CD4-positive, alpha-beta memory T cell (primary cell): ENCODE measurements at places on chromosomes 1 and 21. TPM values are rescaled to one million over a fixed set of nuclear protein-coding genes. Genes with fewer than 3 reads are reported as not detected.

RPS27 gene
- total RNA-seq: 6,785 TPM

- DNase-seq: no peak
- H3K4me1 ChIP-seq: no peaks in the 10 kb centered on the region
- peaks cover 10% of the 10 kb centered on the region for H3K36me3 ChIP-seq
Observed at GRCh38 chr1:29200906-29201594, 19.4 kb upstream of the SRSF4 start.

GRCh38 chr1:47972864-47973432 lies 24.2 kb downstream of the TRABD2B start:
- H3K4me3 ChIP-seq: no peak overlapping the region
- H3K27me3 ChIP-seq: no peaks in the 10 kb centered on the region
- no peaks in the 10 kb centered on the region for H3K36me3 ChIP-seq
- H3K27ac ChIP-seq: no peak overlapping the region

NGF gene
- total RNA-seq: not detected

GRCh38 chr1:156503698-156504437 lies 3.3 kb upstream of the MEF2D start:
- H3K27me3 ChIP-seq: no peaks in the 10 kb centered on the region
- H3K36me3 ChIP-seq: no peaks in the 10 kb centered on the region
- peak overlapping the region; percentile 47 for H3K4me3 ChIP-seq
- peak overlapping the region; percentile 94 for H3K27ac ChIP-seq

GPR25 gene
- total RNA-seq: 7.7 TPM
